NAMALWA (cell line): ENCODE measurements at places on chromosomes 5 and 9.

DNA sequence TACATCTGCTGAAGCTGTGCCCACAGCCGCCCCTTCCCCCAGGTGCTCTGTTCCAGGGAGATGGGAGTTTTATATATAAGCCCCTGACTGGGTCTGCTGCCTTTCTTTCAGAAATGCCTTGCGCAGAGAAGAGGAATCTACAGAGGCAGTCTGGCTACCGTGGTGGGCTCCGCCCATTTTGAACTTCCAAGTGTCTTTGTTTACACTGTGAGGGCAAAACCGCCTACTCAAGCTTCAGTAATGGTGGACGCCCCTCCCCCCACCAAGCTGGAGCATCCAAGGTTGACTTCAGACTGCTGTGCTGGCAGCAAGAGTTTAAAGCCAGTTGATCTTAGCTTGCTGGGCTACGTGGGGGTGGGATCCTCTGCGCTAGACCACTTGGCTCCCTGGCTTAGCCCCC, 41.3 kb downstream of the RANBP17 start:
- DNase-seq = no peak

- DNase-seq = no peak
Measured at GRCh38 chr9:136903041-136903554, 16.8 kb downstream of the TRAF2 start.

DNA sequence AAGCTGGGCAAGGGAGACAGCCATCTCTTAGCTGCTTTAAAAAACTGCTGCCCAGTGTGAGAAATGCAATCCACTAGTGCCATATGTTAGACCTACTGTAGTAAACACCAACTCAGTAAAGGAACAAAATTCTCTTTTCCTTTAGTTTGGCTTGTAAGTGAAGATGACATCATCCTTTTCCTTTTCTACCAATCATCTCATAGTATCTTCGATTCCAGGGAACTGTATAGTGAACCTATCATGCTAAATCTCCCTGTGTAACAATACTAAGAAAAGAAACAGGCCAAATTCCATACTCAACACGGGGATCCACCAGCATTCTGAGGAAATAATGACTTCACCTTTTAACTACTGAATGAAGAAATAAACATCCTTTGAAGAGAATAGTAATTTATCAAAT, 100.1 kb downstream of the RAPGEF6 start:
- DNase-seq = no peak

GRCh38 chr5:14408969-14409586, 172.5 kb upstream of the OTULINL start:
- DNase-seq = no peak

- no peak for DNase-seq
Measured at GRCh38 chr5:169569513-169569912, 14.1 kb upstream of the SPDL1 start.

DNA sequence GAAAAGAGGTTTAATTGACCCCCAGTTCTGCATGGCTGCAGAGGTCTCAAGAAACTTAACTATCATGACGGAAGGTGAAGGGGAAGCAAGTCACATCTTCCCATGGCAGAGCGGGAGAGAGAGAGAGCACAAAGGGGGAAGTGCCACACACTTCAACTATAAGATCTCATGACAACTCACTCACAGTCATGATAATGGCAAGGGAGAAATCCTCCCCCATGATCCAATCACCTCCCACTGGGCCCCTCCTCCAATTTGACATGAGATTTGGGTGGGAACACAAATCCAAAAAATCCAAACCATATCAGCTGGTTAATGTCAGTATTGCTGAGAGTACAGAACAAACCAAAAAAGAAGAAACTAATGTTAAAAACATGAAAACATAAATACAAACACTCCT, 120.2 kb downstream of the STARD4 start:
- DNase-seq = no peak

DNA sequence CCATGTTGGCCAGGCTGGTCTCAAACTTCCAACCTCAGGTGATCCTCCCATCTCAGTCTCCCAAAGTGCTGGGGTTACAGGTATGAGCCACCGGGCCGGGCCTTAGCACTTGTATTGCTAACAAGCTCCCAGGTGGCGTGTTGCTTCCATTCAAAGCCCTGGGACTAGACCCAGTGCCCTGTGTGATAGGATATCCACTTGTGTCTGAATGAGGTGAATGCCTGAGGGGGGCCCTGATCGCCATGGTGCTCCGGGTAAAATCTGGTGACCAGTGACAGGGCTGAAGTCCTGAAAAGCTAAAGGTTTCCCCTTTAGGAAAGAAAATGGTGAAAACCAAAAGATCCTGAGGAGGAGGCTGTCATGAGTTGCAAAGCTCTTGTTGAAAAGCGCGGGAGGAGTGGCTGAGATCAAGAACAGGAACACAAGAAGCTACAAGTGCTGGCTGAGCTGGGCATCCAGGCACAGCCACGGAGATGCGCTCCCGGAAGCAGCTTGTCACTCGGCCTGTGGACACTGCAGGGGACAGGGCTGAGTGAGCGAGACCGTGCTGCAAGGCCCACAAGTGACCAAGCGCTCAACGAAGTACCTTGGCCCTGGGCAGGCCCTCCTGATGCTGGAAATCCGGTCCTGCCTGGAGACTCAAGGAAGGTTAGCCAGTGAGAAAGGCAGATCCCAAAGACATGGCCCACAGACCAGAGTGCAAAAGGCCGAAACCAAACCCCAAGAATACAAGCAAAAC, 39.8 kb upstream of the NXNL2 start:
- DNase-seq = no peak
